Stimulated activated CD4-positive, alpha-beta T cell treated with anti-CD3 and anti-CD28 coated beads, Interleukin-2, amount 100 ng/mL, for 4 hours (primary cell): ENCODE measurements at places on chromosomes 7 and 10.

DNA sequence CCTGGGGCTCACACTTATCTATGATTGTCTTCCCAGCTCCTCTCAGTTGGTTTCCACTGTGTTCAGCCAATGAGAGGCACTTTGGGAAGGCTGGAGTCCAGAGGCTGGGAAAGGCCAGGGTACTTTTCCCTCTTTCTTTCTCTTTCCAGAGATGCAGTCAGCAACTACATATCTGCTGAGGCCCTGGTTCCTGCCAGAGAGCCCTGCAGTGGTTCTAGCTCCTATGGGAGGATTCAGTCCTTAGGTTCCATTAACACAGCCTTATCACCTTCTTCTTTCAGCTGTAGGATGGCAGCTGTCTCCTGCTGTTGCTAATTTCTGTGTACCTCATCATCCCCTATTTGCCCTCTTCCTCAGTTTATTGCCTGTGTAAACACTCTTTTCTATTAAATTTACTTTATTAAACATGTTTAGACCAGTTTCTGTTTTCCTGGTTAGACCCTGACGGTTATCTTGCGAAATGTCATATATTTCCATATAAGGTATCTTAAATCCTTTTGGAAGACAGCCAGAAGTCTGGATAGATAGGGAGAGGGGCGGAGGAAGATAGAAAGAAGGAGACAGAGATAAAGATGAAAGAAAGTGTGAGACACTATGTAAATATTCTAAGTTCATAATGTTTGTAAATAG lies 100.3 kb downstream of the HGF start:
- no peak for DNase-seq

DNA sequence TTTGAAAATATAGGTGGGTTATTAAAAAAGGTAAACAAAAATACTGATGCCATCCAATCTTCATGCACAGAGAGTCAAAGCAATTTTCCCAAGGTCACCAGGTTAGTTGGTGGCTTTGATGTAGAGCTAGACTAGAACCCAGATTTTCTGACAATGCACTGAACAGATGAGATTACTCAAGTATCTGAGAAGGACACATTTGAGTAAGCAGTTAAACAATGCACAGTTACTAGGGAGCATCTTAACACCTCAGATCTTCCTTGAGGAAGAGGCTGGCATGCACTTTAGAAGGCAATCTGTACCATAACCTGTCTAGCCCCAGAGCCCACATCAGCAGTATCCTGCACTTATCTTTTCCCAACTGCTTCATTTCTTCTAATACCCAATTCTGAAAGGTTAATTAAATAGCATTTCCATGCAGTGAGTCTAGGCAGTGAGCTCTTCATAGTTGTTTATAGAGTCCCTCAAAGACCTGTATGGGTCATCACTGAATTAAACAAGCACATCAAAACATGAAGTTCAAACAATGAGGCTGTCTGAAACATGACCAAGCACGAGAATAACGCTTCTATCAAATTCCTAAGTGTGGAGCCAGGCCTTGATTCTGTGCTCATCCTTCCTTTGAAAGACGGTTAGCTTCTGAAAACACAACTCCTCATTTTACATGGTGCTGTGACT lies 38.2 kb upstream of the ANK3 start:
- DNase-seq = no peak

- DNase-seq = no peak
These were observed 14.2 kb upstream of the ADAM22 start for GRCh38 chr7:87919875-87920274.

DNA sequence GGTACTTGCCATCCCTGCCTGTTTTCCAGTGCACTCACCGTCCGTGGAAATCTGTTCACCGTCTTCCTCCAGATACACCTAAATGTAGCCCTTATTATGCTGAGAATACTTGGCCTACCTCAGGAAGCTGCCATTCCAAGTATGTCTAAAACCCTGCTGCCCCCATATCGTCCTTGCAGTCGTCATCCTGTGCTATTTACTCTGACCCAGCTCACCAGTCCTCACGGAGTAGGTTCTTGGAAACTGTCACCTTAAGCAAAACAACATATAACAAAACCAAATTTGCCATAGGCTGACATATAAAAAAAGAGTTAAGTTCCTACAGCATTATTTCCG lies 880 bp upstream of the PIP4K2A start:
- no peak for DNase-seq

GRCh38 chr7:20393021-20393610 lies 62.4 kb downstream of the ITGB8 start:
- no peak for DNase-seq

DNA sequence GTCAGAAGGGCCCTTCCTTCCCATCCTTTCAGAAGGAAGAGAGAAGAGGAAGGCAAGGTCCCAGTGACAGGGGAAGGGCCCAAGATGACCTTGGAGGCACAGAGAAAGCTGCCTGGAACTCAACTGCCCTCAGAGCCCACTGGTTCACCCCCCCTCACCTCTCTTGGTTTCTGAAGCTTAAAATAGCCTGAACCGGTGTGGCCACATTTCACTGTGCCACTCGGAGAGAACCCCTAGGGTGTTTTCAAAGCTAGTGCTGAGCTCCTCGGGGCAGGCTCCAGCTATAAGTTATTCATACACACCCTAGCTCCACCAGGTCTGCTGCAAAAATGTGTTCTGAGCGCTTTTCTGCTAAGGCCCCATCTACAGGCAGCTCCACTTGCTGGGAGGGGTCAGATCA lies 60.9 kb upstream of the ADRB1 start:
- DNase-seq = no peak
